ENCODE measurements at places on chromosomes 4 and X. TPM values are rescaled to one million over a fixed set of nuclear protein-coding genes. Genes with fewer than 3 reads are reported as not detected.

Gene LRIT3
- total RNA-seq: not detected

Gene ANK2
- total RNA-seq: 163 TPM

Gene ABHD18
- 4.5 TPM for total RNA-seq

Gene SLC6A14
- total RNA-seq: not detected

Gene TASL
- not detected for total RNA-seq

Gene MXRA5
- 17.2 TPM for total RNA-seq

Gene HELT
- not detected for total RNA-seq

Gene ASMT
- total RNA-seq: not detected

Gene BEX1
- 1.3 TPM for total RNA-seq

Gene TAF9B
- 63.0 TPM for total RNA-seq

Gene S100G
- not detected for total RNA-seq

Gene IGFBP7
- 172 TPM for total RNA-seq

Gene ZNF711
- 2.1 TPM for total RNA-seq

Gene PPP4R3C
- total RNA-seq: not detected

Gene POU3F4
- total RNA-seq: not detected

Measured in myocyte (in vitro differentiated cells).